ENCODE measurements at places on chromosomes 1 and 21.

GRCh38 chr1:91781371-91781825 lies 104.6 kb downstream of the TGFBR3 start:
- DNase-seq: no peak

DNA sequence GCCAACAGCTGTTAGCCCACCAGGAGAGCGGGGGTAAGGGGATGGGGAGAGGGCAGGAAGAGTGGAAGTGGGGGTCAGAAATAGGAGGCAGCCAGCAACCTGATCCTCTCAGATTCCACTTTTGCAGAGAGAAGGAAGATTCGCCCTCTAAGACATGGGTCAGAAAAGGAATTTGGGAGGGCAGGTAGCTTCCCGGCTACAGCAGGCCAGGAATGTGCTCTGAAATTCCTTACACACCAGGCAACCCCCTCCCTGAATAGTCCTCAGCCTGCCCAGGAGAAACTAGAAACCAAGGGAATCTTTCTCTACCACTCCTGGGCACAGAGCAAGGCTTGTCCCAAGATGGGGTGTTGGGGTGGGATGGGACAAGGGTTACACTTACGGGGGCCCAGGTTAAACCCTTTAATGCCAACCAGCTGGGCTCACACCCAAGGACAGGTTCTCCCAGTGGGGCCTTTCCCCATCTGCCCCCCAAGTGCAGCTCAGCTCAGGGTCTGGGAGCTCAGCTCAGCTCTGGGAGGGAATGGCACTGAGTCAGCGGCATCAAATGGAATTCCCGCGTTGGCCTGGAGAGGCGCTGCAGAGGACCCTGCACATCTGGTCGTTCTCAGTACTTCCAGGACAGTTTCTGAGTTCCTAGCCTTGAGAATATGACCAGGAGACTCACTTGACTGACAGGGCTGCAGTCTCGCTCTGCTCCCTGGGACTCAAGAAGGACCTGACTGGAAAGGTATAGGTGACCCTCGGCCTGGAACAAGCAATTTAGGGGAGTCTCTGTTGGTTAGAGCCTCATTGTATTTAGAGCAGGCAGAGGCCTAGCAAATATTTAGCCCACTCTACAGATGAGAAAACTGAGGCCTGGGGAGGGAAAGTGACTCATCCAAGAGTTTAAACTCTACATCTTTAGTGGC lies 761 bp downstream of the TNNT2 start:
- DNase-seq: no peak

- no peak for DNase-seq
These were observed 776 bp downstream of the HLCS start for GRCh38 chr21:36965720-36966065.

DNA sequence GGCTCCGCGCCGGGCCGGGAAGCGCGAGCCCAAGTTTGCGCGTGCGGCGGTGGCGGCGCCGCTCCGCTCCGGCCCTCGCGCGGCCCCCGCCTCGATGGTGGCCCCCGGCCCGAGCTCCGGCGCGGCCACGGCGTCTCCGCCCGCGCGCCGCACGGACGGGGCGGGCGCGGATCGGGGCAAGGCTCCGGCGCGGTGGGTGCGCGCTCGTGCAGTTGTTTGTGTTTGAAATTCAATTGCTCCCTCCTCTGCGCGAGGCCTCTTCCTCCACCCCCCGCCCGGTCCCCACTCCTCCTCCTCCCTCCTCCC lies at the start of gene HDGF:
Gene HDGF, minus strand, starts transcription at position 225 of the 306 bp plus-strand sequence. CDS start 246 bp downstream, outside the sequence.
- DNase-seq: no peak

- DNase-seq: no peak
These were observed 70.2 kb downstream of the DAB1 start for GRCh38 chr1:57353654-57354053.

- DNase-seq: no peak
These were observed 18.6 kb downstream of the FAM151A start for GRCh38 chr1:54604572-54605370.

- no peak for DNase-seq
These were observed at the start of gene PLCH2 for GRCh38 chr1:2476061-2476999. PLCH2 (plus strand) TSS chr1:2476289; CDS start chr1:2476589, 300 bp downstream.

- DNase-seq: no peak
These were observed 167.2 kb upstream of the PROX1 start for GRCh38 chr1:213820362-213821149.

- no peak for DNase-seq
These were observed 9.0 kb upstream of the CSRP1 start for GRCh38 chr1:201515895-201516294.

DNA sequence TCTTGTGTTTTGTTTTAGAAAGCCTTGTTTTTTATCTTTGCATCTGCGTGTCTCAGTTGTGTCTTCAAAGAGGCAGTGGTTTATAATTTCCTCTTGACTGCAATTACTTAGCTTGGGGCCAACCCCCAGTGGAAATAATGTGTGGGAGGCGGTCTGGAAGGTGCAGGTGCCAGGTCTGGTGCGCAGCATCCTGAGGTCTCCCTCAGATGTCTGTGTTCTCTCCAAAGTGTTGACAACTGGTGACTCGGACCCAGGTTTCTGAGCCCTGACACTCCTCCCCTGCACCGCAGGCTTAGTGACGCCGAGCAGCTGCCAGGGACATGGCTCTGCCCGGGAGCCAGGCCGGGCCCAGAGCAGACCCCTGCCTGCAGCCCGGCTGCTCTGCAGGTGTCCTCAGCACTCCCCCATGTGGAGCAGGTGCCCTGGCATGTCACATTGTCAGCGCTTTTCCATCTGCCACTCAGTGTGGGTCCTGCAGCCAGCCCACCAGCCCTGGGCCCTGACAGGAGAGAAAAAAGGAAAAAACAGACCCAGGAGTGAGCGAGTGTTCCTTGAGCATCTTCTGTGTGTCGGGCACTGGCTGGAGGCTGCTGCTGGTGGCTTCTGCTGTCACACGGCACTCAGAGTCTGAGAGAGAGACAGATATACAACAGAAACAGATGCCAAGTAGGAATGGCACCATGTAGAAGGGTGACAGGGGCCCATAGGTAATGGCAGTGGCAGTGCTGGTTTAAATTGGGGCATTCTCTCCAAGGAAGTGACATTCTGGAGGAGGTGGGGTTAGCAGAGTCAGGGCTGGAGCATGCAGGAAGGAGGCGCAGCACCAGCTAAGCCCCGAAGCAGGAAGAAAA lies 24.8 kb upstream of the SELENON start:
- DNase-seq: no peak

DNA sequence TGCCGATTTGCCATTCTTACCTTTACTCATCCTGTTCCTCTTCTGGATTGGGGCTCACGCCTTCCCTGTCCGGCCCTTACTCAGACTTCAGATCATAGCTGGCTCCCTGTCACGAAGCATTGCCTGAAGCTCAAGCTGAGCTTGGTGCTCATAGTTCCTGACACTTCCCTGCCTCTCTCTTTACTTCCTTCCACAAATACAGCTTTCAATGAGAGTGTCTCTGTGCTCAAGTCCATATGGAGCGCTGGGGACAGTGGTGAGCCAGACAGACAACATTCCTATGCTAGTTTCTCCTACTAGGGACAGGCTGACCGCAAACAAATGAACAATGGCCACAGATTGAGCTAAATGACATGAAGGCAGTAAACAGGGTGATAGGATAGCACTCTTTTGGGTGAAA lies 38.1 kb downstream of the HHAT start:
- no peak for DNase-seq

- no peak for DNase-seq
These were observed 22.3 kb downstream of the CD34 start for GRCh38 chr1:207888652-207889051.

DNA sequence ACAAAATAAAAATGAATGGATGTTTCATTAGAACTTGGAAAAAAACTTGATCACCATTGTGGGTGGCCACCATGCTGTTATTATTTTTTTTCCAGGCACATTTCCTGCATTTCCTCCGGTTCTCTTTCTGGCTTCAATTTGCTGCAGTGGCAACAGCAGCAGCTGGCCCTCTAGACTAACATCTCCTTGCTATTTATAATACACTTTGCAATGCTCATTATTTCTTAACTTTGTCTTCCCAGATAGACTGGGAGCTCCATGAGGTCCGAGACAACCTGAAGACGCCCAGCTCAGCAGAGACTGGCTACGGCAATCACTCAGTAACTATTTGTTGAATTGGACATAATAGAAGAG lies 53.4 kb upstream of the ATP5PO start:
- DNase-seq: no peak

- DNase-seq: peak; percentile 76
These were observed 2.3 kb upstream of the MXRA8 start for GRCh38 chr1:1360506-1361169.

DNA sequence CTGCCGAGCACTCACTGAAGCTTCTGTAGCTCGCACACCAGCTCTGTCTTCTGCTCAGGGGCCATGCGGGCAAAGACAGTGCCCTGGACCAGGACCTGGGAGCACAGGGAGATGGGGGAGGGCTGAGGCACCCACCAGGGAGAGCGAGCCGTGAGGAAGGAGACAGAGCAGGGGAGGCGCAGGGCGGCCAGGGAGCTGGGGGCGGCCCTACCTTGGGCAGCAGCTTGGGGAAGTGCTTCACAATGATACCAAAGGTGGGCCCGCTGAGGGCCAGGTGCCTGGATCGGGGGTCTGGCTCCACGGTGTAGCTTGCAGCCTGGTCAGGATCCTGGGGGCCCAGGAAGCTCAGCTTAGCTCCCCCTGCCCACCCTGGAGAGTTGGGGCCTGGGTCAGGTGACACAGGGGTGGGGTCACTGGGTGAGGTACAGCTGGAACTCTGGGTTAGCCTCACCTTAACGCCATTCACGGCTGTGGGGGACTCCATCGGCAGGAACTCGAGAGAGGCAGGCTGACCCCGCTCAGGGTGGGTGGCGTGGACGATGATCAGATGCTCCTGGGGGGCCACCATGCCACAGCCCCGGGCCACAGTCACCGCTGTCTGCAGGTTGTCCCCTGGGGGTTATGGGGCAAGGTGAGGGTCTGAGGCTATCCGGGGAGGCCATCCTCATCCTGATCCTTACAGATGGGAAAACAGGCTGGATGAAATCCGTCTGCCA lies 9.4 kb upstream of the MFAP2 start:
- peak; percentile 62 for DNase-seq

DNA sequence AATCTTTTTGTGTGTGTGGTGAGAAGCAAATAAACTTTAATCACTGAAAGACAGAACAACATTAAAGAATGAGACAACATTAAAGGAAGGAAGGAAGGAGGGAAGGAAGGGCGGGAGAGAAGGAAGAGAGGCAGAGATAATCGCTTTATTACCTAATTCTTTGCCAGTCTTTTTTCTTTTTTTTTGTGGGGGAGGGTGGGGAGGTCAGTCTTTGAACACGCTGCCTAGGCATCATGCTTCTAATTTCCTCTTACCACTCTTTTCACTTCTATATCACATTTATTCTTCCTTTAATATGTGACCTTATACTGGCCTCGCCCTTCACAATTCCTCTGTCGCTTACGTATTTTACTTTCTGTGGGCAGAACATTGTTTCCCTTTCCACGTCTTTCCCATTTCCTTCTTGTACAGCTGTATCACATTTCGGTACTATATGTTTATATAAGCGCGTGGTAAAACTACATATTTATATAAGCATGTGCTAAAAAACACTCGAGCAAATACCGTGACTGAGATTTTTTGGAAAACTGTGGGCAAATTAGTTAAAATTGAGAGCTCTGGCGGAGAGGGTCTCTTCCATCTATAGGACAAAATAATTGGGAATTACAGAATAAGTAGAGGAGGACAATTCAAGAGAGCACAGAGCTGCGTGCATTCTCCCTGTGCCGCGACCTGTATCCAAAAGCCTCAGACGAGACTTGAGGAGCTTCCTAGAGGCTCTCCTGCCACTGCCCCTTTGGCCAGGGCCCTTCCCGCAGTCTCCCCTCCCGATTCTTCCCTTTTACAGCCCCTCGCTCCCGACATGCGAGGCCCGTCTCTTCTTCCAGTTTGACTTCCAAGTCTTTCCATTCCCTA lies 823 bp upstream of the PRKAA2 start:
- no peak for DNase-seq

GRCh38 chr1:55955016-55955621 lies 624.2 kb downstream of the PLPP3 start:
- no peak for DNase-seq

DNA sequence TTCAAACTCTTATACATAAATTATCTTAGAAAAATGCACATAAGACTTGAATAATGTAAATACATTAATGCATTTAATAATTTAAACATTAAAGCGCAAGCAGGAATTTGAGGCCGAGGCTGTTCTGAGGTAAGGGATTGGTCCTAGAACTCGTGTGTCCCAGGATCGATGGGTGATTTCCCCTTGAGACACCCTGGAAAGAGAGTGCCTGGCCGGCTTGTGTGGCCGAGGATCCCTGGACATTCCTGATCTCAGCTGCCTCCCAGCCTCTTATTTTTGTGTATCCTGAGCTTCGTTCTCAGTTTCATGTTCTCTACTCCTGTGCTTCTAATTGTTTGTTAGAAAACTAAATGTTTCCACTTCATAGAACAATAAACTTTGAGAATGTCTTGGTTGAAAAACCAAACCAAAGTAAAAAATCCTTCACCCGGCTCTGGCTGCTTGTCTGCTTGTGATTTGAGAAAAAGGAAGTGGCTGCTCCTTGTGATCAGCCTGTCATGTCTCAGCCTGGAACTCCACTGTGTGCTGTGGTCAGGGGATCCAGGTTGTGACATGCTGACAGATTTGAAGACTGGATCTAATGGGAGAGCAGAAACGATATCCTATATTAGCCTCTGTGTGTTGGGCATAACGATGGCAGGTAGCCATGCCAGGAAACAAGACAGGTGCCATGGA lies 40.7 kb downstream of the PEX14 start:
- DNase-seq: no peak

- DNase-seq: no peak
These were observed 588.3 kb downstream of the LMO4 start for GRCh38 chr1:87916965-87917364.

GRCh38 chr1:24896176-24896575 lies 33.9 kb downstream of the RUNX3 start:
- peak; percentile 38 for DNase-seq

DNA sequence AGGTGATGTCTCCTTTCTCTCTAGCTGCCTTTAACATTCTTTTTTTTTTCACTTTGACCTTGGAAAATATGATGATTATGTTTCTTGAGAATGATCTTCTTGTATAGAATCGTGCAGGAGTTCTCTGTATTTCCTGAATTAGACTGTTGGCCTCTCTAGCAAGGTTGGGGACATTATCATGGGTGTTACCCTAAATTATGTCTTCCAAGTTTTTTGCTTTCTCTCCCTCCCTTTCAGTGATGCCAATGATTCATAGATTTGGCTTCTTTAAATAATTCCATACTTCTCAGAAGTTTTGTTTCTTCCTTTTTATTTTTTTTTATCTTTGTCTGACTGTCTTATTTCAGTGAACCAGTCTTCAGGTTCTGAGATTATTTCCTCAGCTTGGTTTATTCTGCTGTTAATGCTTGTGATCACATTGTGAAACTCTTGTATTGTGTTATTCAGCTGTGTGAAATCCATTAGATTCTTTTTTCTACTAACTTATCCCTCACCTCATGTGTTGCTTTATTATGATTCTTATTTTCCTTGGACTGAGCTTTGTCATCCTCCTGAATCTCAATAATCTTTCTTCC lies 268.4 kb upstream of the NRIP1 start:
- no peak for DNase-seq

All from RWPE2 (cell line).